ENCODE measurements at places on chromosomes 4 and X.

DNA sequence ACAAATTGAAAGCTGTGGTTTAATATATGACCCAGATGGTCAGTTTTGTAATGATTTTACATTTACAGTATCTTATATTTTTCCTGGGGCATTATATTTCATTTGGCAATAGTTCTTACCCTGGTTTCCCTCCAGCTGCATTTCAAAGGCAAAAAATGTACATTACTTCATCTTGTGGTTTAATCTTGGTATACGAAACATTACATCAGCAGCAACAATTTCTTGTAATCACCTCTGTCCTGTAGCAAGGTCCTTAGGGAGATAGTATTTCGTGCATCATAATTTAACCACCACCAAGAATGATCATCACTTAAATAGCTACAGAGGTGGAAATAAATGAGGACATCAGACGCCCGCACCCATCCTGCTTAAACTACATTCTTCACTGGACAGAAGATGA lies 48.8 kb downstream of the HS6ST2 start:
- DNase-seq: no peak

GRCh38 chr4:80412322-80412721 lies 76.8 kb downstream of the CFAP299 start:
- no peak for DNase-seq

GRCh38 chr4:2245787-2246275 lies 3.9 kb upstream of the HAUS3 start:
- no peak for DNase-seq

GRCh38 chrX:38831949-38832348 lies 30.7 kb downstream of the MID1IP1 start:
- no peak for DNase-seq

- no peak for DNase-seq
These were observed 260.5 kb downstream of the RAPGEF2 start for GRCh38 chr4:159363361-159363760.

DNA sequence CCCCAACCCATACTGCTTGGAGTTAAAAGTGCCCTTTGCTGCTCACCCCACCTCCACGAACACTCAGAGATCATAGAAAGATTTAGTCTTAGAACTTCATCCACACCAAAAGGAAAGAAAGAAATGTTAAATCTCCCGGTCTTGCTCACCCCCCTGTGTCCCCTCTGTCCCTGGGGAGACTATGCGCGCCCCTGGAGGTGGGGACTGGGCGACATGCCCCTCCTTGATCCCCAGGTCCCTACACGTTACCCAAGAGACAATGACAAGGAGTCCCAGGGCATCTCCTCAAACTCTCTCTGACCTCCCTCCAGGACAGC lies 620 bp downstream of the ITM2A start:
- no peak for DNase-seq

GRCh38 chr4:164396439-164396838 lies 357.5 kb upstream of the SMIM31 start:
- DNase-seq: no peak

DNA sequence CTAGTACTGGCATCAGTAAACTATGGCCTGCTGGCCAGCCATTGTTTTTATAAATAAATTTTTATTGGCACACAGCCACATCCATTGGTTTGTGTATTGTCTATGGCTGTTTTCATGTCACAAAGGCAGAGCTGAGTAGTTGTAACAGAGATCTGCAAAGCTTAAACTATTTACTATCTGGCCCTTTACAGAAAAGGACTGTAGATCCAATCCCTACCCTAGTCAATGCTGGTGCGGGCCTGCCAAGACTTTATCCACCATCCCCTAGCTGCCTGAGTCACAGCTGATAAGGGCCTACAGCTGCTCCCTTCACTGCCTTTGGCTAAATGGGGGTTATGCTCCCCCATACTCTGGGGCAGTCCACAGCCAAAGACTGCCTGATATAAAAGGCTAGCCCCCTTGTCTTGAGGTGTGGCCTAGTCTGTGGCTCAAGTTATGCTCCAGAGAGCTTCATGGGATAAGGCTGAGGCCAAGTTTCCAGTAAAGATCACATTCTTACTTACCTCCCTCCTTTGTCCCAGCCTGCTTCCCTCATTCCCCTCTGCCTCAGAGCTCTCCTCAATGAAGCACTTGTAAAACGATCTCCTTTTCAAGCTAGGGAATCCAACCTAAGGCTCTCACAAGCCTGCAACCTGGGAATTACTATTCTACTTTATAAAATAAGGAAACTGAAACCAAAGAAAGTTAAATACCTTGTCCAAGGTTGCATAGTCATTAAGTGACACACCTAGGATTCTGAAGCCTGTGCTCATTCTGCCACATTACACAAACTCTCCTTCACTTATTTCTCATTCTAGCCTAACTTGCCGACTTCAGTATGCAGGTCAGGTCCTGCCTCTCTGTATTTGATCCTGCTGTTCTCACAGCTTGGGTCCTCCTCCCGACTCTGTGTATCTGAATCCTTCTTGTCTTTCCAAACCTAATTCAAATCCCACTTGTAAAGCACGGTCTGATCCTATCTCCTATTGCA lies 20.7 kb downstream of the ACE2 start:
- peak; percentile 59 for DNase-seq

GRCh38 chr4:139191373-139191772 lies 14.4 kb upstream of the ELF2 start:
- DNase-seq: no peak

DNA sequence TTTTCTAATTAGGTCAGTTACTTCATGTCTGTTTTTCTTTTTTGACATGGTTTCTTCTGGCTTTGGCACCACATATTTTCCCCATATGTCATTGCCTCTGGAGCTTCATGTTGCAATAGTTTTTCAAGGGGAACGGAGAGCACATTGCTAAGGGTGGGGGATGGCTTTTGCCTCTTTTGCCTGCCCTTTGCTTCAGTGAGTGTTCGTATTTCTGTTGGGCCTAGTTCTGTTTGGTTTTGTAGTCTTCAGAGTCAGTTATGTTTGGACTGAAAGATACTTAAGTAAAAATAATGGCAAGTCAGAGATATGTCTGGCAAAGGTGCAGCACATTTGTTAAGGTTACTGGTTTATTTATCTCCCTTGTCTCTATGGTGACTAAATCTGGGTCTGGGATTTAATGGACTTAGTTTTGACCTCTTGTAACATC lies 29.1 kb downstream of the FHL1 start:
- no peak for DNase-seq

DNA sequence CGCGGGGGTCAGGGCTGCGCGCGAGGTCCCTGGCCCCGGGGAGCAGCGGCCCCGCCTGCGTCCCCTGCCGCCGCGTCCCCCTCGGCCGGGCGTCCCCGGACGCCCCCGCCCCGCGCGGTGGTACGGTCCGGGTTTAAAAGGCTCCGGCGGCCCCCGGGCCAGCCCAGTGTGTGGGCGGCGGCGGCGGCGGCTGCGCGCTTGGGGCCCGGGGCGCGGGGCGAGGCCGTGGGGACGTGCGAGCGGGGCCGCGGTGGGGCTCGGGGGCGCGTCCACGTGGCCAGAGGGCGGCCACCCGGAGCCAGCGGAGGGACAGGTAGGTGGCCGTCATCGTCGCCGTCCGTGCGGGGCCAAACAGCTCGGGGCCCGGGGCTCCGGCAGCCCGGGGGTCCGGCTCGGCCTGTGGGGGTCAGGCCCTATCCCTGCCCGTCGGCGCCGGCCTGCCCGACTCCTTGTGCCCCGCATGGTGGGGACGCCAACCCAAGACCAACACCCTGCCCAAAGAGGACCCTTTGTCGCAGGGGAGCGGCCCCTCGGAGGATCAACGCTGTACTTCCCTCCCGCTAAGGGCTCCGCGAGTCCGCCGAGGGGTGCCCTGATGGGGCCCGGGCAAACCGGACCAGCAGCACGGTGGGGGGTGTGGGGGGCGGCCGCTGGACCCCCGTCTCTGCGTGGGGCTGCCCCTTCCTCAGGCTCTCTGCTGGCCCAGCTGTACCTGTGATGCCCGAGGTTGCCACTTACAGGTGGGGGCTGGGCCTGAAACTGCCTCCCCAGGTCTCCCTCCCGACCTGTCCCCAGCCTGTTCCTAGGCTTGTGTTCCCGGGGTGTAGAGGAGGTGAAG lies at the start of gene PLXNA3:
TSS of gene PLXNA3 (plus strand) at position 166 of the 838 bp plus-strand sequence. CDS start 1,903 bp downstream, outside the sequence.
- peak; percentile 70 for DNase-seq

DNA sequence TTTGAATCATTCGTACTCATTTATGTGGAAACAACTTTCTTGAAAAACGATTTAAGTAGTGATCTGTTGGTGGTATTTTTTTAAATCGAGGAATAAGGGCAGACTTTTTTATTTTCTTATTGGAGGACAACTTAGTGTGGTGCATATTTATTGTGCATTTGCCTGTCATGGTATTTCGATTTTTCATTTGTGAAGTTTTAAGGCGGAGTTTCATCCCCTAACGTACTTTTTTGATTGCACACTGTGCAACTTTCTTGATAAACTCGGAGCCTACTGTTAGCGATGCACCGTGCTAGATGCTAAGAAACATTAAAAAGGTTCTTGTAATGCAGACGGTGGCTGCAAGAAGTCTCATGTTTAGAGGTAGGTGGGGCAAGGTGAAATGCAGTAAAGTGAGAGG lies 1.4 kb downstream of the ZFX start:
- no peak for DNase-seq

GRCh38 chrX:1507511-1508463 lies 29.2 kb downstream of the P2RY8 start:
- no peak for DNase-seq

- DNase-seq: no peak
These were observed 5.5 kb upstream of the DCTD start for GRCh38 chr4:182922501-182923284.

GRCh38 chrX:119990556-119991004 lies 47.0 kb upstream of the NKAP start:
- DNase-seq: no peak

DNA sequence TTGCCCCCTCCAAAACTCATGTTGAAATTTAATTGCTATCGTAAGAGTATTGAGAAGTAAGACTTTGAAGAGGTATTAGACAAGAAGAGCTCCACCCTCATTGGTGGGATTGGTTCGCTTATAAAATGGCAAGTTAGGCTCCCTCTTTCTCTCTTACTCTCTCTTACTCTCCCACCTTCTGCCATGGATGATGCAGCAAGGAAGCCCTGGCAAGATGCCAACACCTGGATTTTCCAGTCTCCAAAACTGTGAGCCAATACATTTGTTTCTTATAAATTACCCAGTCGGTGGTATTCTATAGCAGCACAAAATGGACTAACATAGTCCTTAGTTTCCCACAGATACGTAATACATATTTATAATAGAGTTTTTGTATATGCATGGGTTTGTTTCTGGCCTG lies 119.4 kb downstream of the DDIT4L start:
- DNase-seq: no peak

GRCh38 chr4:44660396-44660795 lies 9.0 kb upstream of the YIPF7 start:
- DNase-seq: no peak

GRCh38 chrX:115462406-115462805 lies 98.6 kb upstream of the PLS3 start:
- no peak for DNase-seq

GRCh38 chr4:162241857-162242256 lies 78.1 kb upstream of the FSTL5 start:
- no peak for DNase-seq

- no peak for DNase-seq
These were observed 206.5 kb upstream of the ZFP42 start for GRCh38 chr4:187789078-187789477.

- DNase-seq: no peak
These were observed 79.6 kb upstream of the LRPAP1 start for GRCh38 chr4:3611778-3612177.

DNA sequence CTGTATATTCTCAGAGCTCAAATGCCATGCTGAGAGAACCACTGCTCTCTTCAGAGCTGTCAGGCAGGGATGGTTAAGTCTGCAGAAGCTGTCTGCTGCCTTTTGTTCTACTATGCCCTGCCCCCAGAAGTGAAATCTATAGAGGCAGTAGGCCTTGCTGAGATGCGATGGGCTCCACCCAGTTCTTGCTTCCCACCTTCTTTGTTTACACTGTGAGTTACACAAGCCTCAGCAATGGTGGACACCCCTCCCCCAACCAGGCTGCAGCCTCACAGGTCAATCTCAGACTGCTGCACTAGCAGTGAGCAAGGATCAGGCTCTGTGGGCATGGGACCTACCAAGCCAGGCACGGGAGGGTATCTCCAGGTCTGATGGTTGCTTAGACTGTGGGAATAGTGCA lies 271.6 kb downstream of the CENPC start:
- no peak for DNase-seq

DNA sequence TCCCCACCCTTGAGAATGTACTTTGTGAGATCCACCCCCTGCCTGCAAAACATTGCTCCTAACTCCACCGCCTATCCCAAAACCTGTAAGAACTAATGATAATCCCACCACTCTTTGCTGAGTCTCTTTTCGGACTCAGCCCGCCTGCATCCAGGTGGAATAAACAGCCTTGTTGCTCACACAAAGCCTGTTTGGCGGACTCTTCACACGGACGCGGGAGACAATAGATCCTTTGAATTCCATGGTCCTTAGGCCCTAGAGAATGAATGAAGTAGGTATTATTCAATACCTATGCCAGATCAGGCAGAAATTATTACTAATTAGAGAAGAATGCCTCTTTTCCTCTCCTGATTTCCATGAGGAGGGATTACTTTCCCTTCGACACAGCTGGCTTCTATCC lies 101.0 kb downstream of the GPAT3 start:
- no peak for DNase-seq
